Stimulated activated CD8-positive, alpha-beta memory T cell treated with anti-CD3 and anti-CD28 coated beads, Interleukin-4, amount 100 ng/mL, for 4 hours (primary cell): ENCODE measurements at places on chromosomes 6 and 20.
A peak's percentile ranks its signal among the peaks of the same experiment; 100 is the strongest.

DNA sequence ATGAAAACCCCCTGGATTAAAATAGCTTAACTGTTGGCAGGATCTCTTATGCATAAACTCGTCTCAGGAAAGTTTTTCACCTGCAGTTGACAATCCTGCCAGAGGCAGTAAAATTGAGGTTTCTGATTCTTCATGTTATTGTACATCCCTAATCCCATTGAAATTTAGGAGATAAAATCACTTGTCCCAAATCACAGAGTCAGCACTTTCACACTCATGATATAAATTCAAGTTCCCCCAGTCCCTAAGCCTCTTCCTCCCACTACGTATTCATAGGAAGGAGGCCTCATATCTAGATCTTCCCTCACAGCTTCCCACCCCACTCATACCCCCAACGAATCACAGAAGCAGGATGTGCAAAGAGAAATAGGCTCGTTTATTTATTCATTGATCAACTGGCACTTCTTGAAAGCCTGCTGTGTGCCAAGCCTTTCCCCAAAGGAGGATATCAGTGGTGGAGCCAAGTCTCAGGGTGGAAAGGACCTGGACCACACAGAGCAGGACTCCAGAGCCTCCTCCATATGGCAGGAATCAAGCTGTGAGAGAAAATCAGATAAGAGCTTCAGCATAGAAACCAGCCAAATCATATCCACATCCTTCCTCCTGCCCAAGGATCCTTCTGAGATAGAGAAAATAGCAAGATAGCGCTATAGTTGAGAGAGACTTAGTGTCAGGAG lies 2.3 kb downstream of the SLPI start:
- DNase-seq, result no peak

- no peak for DNase-seq
These were observed 69.3 kb upstream of the BLCAP start for GRCh38 chr20:37596890-37597536.

- no peak for DNase-seq
These were observed 44.5 kb downstream of the ATG5 start for GRCh38 chr6:106281088-106281487.

DNA sequence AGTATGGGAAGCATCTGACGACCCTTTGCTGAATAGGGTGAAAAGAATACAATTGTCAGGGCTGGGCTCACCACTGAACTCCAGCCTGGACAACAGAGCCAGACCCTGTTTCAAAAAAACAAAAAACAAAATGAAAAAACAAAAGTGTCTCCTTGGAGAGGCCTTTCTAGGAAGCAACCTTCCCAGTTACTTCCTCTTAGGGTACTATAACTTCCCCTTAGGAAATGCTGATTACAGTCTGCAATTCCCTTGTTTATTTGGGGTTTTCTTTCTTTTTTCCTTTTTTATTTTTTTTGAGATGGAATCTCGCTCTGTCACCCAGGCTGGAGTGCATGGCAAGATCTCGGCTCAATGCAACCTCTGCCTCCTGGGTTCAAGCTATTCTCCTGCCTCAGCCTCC lies 20.5 kb upstream of the TTPAL start:
- no peak for DNase-seq

DNA sequence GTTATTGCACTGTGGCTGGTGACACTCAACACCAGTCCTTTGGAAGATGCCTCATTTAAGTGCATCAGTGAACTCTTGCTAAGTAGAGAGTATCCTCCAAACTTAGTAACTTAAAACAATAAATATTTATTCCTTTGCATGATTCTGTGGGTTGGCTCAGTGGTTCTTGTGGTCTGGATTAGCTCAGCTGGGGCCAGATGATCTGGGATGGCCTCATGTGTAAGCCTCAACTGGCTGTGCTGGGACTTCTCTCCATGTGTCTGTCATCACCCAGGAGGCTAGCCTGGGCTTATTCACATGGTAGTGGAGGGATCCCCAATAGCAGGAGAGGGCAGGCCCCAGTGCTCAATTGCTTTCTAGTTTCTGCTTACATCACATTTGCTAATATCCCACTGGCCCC lies 8.3 kb downstream of the LRRN4 start:
- DNase-seq, result no peak

- no peak for DNase-seq
These were observed 9.2 kb downstream of the ADAM33 start for GRCh38 chr20:3672547-3673171.

- DNase-seq, result no peak
These were observed 34.6 kb downstream of the HDAC2 start for GRCh38 chr6:113936093-113936934.

- no peak for DNase-seq
These were observed 4.0 kb downstream of the HSPA1B start for GRCh38 chr6:31831350-31832215.

DNA sequence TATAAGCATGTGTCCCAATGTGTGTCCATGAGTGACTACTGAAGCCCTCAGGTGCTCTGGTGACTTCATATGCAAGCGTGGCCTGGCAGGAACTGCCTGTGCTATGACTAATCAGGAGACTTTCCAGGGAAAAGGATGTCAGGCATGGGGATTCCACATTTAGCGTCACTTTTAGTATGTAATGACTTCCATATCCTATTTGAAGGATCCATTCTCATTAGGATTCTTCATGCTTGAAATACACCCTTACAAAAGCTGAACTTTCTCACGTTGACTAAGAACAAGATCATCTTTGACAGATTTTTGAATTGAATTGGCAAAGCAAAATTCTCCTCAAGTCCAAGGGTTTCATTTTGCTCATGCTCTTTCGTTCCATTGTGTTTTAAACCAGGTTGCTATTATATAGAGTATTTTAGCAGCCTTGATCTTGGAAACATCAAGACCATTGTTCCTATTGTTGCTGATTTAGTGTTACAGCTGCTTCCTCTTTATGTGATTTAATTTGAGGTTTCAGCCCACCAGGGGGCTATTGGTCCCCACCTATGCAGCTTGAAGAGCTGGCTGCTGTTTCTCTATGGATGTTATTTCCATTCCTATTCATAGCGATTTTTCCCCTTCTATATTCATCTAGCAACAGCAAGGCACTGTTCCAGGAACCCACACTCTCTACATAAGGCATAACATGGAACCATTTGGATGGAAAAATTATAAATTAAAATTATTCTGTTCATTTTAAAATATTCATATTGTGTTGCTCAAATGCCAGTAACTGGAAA lies 418.6 kb downstream of the CDKAL1 start:
- DNase-seq, result no peak

DNA sequence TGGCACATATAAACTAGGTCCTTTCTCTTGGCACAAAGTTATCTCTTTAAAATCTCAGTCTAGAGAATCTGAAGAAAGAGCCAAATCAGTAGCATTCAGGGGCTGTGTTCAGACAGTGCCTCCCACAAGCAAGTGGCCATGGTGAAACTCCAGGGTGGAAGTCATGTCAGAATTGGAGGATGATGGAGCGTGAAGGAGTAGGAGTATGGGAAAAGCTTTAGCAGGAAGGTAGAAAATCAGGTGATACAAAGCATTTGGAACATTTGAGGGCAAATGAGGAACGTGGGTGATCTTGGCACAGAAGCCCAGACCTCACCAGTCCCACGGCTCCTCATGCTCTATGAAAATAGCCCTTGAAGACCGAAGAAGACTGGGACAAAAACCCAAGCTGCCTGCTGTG lies 2.8 kb upstream of the HLA-DQB1 start:
- DNase-seq, result no peak

- no peak for DNase-seq
These were observed 16.9 kb downstream of the LAMA5 start for GRCh38 chr20:62350098-62350628.

DNA sequence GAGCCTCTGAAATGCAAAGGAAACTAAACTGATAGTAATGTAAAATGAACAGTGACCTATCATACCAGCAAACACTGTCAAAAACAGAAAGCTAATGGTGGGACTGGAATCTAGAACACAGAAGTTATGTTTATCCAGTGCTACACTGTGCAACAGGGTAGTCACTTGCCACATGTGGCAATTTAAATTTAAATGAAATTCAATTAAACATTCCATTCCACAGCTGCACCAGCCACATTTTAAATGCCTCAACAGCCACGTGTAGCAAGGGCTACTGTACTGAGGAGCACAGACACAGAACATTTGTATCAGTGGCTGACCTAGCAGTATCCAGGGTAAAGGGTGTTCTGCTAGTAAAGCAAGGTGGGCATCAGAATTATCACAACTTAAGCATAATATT lies 5.6 kb upstream of the POLR1H start:
- DNase-seq, result no peak

DNA sequence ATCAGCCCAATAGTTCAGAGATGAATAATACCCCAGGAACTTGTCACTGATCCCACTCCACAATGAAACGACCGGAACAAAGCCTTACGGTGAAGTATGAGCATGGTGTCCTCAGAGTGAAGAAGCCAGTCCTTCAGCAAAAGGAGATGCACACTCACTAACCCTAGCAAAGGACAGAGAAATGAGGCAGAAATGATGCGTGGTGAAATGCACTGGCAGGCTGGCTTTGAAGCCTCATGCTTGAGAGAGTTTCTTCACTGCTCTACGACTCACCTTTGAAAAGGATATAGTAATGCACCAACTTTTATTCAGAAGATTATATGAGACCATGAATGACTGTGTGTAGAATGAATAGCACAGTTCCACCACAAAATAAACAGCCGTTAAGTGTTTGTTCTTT lies 74.8 kb downstream of the PHACTR1 start:
- no peak for DNase-seq

- no peak for DNase-seq
These were observed 33.1 kb upstream of the ASF1A start for GRCh38 chr6:118860880-118861279.

DNA sequence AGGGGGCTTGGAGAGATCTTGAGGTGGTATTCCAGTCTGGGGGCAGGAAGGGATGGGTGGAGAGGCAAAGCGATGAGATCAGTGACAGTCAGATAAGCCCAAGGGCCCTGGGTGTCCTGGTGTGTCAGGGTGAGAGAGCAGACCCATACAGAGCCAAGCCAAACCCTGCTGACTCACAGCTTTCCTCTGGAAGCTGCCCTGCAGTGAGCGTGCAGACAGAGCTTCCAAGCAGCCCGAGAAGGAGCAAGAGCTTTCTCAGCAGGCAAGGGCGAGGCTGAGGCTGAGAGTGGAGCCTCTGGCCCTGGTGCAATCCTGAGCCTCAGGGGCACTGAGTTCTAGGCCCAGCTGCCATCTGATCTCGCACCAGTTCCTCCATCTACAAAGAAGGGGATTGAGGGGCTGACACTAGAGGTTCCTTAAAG lies 91.1 kb upstream of the HIVEP1 start:
- no peak for DNase-seq

GRCh38 chr20:51132279-51132678 lies 109.4 kb upstream of the KCNG1 start:
- DNase-seq, result no peak

GRCh38 chr6:45365036-45365435 lies 12.7 kb downstream of the SUPT3H start:
- DNase-seq, result no peak

GRCh38 chr6:149445095-149445466 lies 39.7 kb downstream of the ZC3H12D start:
- no peak for DNase-seq

DNA sequence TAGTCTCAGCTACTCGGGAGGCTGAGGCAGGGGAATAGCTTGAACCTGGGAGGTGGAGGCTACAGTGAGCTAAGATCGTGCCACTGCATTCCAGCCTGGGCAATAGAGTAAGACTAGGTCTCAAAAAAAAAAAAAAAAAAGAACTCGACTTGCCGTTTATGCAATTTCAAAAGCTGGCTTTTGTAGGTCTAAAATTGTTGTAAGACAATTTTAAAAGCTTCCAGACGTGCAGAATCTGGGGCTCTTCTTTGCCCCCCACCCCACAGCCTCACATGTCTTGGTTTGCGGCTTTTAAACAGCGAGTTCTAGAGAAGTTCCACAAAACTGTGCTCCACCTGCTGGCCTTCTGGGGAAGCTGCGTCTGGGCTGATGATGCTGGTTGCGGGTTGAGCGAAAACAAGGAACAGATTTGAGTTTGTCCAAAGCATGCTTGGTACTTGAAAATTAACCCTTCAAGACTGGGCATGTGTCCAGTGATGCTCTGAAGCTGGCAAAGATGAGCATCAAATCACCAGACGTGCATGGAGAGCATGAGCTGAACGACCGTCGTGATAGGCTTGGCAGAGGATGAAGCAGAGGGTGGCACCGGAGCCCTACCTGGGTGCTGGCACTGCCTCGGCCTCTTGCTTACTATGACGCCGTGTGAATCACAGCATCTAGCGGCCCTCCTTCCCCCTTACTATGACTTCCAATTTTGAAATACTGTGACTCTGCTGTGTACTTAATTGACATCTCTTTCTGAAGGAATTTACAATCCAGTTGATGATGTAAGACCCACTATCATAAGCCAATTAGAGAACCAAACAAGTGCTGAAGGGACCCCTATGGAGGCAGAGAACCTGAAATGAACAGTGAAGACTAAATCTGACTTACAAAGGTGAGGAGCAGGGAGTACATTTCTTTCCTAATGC lies 171.4 kb downstream of the GMPR start:
- peak; percentile 25 for DNase-seq

DNA sequence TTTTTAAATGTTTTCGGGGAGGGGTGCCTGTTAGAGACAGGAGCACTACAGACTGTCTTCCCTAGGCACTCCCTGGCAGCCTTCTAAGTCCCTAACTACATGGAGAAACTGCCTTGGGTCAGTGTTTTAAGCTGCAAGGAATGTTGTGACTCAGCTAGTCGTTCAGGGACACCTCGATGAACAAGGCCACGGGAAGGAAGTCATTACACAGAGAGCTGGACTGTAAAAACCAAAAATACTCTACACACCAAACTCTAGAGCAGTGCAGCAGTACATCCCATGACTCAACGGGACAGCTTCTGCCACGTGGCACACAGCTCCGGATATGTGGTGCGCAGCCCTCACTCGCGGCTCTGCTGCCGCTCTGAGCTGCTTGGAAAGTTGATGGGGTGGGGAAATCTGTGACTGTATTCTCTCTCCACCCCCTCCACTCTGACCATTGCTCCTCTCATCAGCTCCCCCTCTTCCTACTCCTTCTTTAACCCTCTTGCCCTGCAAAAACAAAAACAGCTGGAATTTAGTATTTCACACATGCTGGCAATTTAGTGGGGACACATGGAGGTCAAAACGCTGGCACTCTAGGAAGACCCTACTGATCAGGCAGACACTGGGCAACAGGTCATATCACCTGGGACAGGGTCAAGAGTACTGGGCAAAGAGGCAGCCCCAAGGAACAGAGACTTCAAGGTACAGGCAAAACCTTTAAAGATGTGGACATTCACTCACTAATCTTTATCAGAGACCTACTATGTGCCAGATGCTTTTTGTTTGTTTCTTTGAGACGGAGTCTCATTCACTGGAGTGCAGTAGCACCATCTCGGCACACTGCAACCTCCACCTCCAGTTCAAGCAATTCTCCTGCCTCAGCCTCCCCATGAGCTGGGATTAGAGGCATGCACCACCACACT lies 10.9 kb upstream of the LPIN3 start:
- peak; percentile 16 for DNase-seq

GRCh38 chr6:154749341-154749740 lies 16.1 kb downstream of the SCAF8 start:
- DNase-seq, result no peak
